ENCODE measurements at places on chromosomes 16 and 17. TPM values are rescaled to one million over a fixed set of nuclear protein-coding genes. Genes with fewer than 3 reads are reported as not detected.

KRT17 gene
- not detected for total RNA-seq

SMIM5 gene
- total RNA-seq: 1.7 TPM

ABCA3 gene
- total RNA-seq: 13.6 TPM

PDILT gene
- not detected for total RNA-seq

COL1A1 gene
- 142 TPM for total RNA-seq

PRR35 gene
- total RNA-seq: not detected

USP43 gene
- not detected for total RNA-seq

- DNase-seq: no peak
These were observed 41.5 kb downstream of the TK2 start for GRCh38 chr16:66508248-66508913.

- peak; percentile 76 for DNase-seq
These were observed 7.6 kb downstream of the SCPEP1 start for GRCh38 chr17:56985371-56986162.

DNA sequence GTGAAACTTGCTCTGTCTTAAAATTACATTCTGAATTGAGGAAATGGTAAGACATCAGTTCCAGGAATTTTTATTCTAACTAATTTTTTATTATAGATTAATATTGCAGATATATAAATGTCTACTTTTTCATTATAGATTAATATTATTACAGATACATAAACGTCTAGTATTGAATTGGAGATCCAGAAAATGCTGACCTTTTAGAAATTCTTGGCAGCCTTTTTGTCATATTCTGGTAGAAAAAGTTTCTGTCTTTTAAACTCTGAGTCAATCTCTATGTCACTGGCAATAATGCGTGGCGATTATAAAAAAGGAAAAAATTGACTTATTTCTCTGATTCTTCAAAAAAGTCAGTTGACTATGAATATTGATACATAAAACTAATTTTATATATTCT, 8.7 kb downstream of the ERCC4 start:
- DNase-seq: no peak

DNA sequence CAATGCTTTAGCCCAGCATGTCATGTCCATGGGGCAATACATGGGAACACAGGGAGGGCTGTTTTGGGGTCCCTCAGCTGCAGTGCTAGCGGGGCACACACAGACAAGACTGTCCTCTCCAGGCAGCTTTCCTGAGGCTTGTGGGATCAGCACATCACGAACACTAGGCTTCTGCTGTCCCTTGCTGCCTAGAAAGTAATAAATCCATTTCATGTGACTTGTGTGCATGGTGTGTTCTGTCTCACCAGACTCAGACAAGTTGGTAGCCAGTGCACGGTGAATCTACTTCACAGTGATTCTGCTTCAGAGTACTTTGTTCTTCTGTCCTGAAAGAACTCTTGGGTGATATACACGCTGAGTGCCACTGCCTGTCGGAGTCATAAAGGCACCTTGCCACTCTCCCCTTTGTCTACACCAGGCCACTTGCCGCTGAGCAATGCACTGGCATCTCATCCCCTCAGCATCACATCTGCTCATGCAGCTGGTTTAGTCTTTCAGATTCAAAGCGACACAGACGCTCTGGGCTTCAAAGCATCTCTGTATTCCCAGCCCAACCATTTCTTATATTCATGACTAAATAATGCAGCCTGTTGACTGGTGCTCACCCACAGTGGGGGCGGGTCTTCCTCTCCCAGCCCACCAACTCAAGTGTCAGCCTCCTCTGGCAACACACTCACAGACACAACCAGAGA, 95.2 kb upstream of the COX10 start:
- DNase-seq: no peak

DNA sequence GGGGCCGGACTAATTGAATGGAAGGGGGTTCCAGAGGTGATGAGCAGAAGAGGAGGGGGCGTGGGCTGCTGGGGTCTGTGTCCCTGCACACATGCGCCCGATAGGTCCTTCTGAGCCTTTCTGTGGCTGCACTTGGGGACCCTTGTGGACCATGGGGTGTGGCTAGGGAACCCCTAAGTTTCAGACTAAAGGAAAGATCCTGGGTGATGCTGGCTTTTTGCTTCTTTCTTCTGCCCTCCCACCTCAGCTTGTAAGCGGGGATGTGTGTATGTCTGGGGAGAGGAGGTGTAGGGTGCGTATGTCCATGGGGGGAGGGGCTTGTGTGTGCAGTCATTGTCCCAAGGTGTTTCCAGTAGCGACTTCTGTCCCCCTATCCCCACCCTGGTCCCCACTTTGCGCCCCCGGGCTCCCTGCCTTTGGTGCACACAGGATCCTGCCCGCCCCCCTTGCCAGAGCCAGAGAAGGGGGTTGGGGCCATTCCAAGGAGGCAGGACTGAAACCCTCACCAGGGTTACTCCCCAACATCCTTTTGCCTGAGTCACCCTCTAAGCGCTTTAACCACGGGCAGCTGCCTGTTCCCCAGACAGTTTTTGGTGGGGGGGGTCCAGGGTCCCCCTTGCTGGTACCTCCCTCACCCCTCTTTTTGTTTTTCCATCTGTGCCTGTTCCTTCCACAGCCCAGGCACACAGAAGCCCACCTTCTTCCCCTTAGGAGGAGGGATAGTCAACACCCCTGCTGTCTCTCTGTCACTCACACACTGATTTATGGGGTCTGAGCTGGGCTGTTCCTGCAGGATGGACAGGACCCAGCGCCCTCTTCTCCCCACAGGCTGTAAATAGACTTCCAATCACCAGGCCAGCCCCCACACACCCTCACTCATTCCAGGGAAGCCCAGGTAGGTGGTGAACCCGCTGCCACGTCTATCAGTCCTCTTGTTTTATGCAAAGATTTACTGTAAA, 83.2 kb downstream of the ARHGAP23 start:
- no peak for DNase-seq

- DNase-seq: no peak
These were observed 662 bp downstream of the COTL1 start for GRCh38 chr16:84617041-84617790.

DNA sequence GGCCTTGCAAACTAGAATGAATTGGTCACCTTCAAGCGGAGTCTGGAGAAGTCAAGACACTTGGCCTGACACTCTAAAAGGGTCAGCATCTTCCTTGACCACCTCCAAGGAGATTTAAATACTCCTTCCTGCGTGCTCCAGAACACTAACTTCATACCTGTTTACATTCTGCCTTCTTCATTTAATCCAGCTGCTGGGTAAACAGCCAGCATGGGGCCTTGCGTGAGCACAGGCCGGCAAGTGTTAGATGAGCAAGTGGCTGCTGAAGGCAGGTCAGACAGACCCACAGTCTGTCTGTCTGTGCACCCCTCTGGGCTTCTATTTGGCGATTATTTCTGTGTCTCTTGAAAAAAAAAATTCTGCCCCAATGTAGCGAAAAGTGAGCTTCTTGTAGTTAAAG, 153.8 kb downstream of the MSI2 start:
- no peak for DNase-seq

DNA sequence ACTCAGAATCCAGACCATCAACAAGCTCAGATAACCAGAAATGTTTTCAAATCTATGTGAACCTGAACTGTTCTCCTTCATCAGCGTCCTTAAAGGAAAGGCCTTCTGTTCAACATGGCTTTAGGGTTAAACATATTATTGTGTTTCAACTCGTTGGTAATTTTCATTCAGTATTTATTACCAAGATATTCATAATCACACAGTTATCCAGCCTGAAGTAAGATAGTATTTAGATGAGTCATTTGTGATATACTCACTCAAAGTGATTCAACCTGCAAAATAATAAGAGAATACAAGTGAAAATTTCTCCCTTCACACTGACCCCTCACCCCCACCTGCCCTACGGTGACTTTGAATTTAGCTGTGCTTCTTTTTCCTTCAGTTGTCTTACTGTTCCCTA, 3.0 kb downstream of the CYLD start:
- no peak for DNase-seq

GRCh38 chr17:8016632-8017424, 14.4 kb downstream of the GUCY2D start:
- no peak for DNase-seq

GRCh38 chr17:83091257-83092141, 12.1 kb downstream of the METRNL start:
- DNase-seq: no peak

DNA sequence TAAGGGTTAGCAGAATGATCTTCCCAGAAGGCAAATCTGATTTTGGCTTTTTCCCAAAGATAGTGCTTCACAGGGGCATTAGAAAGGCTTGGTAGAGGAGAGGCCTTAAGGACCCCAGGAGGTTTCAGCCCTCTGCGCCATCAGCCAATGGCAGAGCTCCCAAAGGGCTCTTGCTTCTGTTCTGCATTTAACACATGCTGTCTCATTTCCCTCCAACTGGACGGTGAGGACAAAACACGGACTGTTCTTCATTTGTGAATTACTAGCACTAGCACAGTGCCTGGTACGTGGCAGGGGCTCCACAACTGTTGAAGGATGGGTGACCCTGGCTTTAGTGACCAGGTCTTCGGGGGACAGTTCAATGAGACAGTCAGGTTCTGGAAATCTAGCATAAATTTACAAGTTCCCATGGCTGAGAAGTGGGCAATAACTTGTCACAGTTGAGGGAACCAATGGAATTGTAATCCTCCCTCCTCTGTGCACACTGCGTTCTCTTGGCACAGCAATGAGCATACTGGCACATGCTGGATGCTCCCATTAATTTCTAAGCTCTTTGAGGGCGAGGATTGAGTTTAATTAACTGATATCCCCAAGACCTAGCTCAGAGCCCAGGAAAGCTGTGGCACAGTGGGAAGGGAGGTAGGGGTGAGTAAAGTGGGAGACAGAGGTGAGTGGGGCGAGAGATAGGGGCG, 45.4 kb downstream of the COG7 start:
- DNase-seq: no peak

DNA sequence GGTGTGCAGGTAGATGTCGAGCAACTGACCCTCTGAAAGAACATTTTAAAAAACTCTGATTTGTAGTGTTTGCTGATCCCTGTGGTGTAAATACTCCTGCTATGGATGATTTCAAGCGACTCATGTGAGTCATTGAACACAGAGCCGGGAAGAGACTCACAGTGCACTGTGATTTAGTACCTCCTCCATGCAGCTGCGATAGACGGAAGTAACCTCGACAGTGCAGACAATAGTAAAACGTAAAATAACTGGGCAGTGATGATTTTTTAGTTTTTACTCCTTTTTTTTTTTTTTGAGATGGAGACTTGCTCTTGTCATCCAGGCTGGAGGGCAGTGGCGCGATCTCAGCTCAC, 8.7 kb downstream of the TBX21 start:
- DNase-seq: no peak

- no peak for DNase-seq
These were observed 8.0 kb upstream of the WFDC1 start for GRCh38 chr16:84286578-84287240.

DNA sequence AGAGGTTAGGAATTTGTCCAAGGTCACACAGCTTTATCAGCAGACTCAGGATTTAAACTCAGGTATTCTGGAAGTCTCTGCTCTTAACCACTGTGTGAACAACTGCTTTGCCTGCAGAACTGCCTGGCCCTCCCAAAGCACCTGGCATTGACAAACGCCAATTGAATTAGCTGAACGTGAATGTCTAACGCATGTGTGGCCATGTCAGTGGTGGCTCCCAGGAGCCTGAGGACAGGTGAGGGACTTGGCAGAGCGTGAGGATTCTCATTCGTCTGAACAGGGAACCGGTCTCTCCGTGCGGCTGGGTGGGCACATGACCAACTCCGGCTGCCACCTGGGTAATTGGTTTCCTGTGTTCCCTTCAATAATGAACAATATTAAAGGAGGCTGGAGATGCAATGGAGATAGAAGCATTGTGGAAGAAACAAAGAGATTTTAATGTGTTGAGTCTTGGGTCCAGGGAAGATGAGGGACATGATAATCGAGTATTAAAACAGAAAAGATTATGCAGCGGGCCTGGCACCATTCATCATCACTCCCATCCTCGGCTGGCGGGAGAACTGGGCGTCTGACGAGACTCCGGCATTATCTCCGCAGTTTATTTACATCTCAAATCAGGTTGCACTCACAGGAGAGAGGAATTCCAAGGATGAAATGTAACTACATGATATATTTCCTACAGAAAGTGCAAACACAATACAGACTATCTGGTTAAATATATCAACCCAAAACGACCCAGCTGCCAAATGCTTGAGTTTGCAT, 113.5 kb downstream of the NPIPB5 start:
- DNase-seq: no peak

DNA sequence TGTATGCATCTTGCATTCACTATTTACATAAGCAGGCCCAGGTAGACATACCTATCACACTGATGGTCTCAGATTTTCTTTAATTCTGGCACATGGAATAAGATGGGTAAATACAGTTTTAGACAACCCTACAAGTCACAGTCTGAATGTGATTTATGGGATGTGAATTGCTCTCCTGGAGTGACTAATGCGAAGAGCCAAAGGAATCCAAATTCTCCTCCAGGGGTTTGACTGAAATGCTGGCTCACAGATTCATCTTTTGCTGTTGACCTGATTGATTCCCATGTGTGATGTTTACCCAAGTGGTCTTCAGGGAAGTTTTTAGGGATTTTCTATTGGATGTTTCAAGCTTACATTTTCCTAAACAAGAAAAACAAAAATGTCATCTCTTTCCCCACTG, 277.9 kb upstream of the MON1B start:
- no peak for DNase-seq

- peak; percentile 96 for DNase-seq
These were observed at the start of gene CBX1 for GRCh38 chr17:48101012-48101720. Gene CBX1, minus strand, starts transcription at chr17:48101478. Its CDS starts 24,474 bp downstream, at chr17:48077004.

All from cardiac septum (tissue), 1 donor.